ENCODE measurements at places on chromosomes 16 and 17. TPM values are rescaled to one million over a fixed set of nuclear protein-coding genes. Genes with fewer than 3 reads are reported as not detected.

DNA sequence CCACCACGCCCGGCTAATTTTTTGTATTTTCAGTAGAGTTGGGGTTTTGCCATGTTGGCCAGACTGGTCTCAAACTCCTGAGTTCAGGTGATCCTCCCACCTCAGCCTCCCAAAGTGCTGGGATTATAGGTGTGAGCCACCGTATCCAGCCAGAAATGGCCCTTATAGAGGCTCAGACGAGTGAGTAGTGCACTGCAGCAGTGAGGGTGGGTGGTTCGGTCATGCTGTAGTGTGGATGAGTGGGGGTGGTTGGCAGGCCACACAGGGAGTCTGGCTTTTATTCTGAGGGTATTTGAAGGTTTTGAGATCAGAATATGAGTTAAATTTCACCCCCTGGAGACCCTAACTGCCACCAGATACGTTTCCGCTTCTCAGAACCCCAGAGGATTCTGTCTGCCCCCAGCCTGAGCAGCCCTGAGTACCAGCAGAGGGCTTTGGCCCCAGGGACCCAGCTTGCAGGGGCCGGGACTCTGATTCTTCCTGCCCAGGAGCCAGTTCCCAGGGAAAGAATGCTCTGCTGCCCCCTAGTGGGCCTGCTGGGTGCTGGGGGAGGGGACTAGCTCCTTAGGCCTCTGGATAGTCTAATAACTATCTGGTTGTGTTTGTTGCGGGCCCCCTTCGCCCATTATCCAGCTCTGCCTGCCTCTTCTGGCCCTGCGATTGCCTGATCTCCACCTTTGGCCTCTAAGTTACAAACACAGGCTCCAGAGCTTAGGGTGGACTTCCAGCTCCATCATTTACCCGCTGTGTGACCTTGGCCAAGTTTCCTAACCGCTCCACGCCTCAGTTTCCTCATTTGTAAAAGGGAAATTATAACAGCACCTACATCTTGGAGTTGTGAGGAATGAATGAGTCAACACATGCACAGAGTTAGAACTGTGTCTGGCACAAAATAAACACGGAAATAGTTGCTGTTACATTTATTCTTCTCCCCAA is 2.0 kb downstream of the ZNF771 start:
- peaks cover 14% of the 10 kb centered on the region for H3K36me3 ChIP-seq
- H3K27me3 ChIP-seq: peaks cover 2% of the 10 kb centered on the region
- H3K4me1 ChIP-seq: peaks cover 31% of the 10 kb centered on the region
- peak overlapping the region; percentile 79 for H3K4me3 ChIP-seq

GRCh38 chr16:80046261-80046660 is 445.7 kb upstream of the MAF start:
- H3K4me1 ChIP-seq: no peaks in the 10 kb centered on the region
- H3K27me3 ChIP-seq: peaks cover 21% of the 10 kb centered on the region
- H3K27ac ChIP-seq: no peak overlapping the region
- no peak for DNase-seq

GRCh38 chr17:63624531-63624880 is 2.3 kb downstream of the MAP3K3 start:
- no peak overlapping the region for H3K27ac ChIP-seq
- peaks cover 40% of the 10 kb centered on the region for H3K4me1 ChIP-seq
- H3K4me3 ChIP-seq: peak overlapping the region; percentile 88
- H3K36me3 ChIP-seq: no peaks in the 10 kb centered on the region

DNA sequence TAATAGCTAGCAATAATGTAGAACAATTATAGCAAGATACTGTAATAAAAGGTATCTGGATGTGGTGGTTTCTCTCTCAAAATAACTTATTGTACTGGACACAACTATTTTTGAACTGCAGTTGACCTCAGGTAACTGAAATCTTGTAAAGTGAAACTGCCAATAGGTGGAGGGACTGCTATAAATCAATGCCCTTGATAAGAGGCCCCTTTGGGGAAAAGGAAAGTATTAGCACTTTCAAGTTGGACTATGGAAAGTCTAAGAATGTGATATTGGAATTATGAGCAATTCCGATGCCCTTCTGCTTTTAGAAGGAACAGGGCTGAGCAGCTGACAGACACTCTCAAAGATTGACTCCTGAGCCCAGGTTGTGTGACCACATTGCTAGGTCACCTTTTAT is 44.5 kb upstream of the ARHGAP44 start:
- H3K4me3 ChIP-seq: no peak overlapping the region
- DNase-seq: no peak
- H3K4me1 ChIP-seq: no peaks in the 10 kb centered on the region
- H3K36me3 ChIP-seq: no peaks in the 10 kb centered on the region

- no peaks in the 10 kb centered on the region for H3K27me3 ChIP-seq
- H3K27ac ChIP-seq: no peak overlapping the region
- peaks cover 37% of the 10 kb centered on the region for H3K4me1 ChIP-seq
- H3K4me3 ChIP-seq: peak overlapping the region; percentile 81
- H3K36me3 ChIP-seq: no peaks in the 10 kb centered on the region
Measured at GRCh38 chr17:43020789-43021740, 1.1 kb downstream of the VAT1 start.

DNA sequence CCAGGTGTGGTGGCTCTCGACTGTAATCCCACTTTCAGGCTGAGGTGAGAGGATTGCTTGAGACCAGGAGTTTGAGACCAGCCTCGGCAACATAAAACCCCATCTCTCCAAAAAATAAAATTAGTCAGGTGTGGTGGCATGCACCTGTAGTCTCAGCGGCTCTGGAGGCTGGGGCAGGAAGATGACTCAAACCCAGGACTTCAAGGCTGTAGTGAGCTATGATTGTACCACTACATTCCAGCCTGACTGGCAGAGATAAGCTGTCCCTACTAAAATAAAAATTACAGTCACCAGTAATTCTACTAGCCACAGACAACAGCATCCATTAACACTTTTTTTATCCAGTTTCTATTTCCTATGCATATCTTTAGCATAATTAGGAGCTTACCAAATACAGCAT is 176.3 kb downstream of the CPPED1 start:
- H3K27me3 ChIP-seq: peaks cover 3% of the 10 kb centered on the region
- H3K4me1 ChIP-seq: peaks cover 7% of the 10 kb centered on the region
- H3K36me3 ChIP-seq: no peaks in the 10 kb centered on the region
- H3K27ac ChIP-seq: no peak overlapping the region
- no peak overlapping the region for H3K4me3 ChIP-seq

The HBA1 gene
- total RNA-seq: not detected
